ENCODE measurements at places on chromosomes 3 and 15.

DNA sequence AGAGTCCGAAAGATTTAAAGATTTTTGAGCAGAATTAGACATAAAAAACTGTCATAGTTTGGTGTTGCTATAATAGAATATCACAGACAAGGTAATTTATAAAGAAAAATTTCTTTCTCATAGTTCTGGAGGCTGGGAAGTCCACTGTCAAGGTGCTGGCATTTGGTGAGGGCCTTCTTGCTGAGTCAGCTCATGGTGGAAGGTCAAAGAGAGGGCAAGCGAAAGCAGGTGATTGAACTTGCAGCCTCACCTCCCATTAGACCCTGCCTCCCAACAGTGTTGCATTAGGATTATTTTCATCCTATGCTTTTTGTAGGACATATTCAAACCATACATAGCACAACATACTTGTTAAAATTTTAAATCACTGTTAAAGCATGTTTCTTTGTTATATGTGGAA is 9.9 kb downstream of the SELENOT start:
- DNase-seq: no peak

DNA sequence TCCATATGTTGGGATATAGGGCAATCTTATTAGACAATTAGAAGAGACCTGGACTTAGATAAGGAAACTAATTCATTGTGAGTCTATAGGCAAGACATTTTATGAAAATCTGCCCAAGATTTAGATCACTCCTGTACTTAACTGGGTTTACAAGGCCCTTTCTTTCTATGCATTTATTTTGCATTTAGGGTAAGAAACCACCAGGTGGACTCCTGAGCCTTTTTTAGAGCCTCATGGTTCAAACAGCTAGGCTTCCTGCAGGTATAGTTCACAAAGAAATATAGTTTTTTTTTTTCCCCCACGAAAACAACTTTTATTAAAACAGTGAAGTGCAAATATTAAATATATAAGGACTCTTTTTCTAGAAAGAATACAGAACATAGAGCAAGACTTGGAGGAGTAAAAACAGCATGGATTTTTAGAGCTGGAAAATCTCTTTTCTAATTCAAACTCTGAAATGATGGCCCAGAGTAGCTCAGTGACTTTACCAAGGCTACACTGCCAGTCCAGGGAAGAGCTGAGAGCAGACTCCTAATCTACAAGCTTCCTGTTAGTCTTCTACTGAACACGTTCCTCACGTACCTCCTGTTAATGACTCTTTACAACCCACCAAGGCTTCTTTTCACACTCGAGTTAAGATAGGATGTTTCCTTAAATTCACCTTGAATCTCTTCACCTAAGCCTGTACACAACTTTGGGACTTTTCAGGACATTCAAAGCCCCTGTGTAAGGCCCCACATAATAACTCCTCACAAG is 400.9 kb upstream of the ATP11B start:
- DNase-seq: no peak

DNA sequence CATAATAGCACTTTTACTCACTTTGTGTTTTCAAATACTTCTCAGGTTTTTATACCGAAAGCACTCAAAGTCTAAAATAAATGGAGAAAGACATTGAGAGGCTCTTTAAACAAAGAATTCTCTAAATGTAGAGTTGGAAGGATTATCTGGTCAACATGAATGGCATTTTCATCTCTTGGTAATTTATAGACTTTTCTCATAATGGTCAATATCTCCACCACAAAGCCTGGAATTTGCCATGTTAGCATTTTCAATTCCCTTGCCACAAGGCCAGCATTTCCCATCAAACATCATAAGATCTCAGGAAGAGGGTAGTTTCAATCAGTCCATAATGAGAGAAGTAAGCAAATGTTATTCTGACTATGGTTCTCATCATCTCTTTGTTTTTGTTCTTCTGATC is 293.0 kb downstream of the CADM2 start:
- DNase-seq: no peak

- DNase-seq: no peak
Measured at GRCh38 chr3:196255776-196256175, 31.8 kb downstream of the PCYT1A start.

- no peak for DNase-seq
Measured at GRCh38 chr3:111610189-111610588, 15.0 kb upstream of the ZBED2 start.

Data from stimulated activated CD8-positive, alpha-beta memory T cell treated with anti-CD3 and anti-CD28 coated beads, Interleukin-4, amount 100 ng/mL, for 4 hours (primary cell).